ENCODE measurements at places on chromosomes 11 and 22.

GRCh38 chr11:122663764-122664163 lies 8.2 kb downstream of the UBASH3B start:
- DNase-seq = no peak

DNA sequence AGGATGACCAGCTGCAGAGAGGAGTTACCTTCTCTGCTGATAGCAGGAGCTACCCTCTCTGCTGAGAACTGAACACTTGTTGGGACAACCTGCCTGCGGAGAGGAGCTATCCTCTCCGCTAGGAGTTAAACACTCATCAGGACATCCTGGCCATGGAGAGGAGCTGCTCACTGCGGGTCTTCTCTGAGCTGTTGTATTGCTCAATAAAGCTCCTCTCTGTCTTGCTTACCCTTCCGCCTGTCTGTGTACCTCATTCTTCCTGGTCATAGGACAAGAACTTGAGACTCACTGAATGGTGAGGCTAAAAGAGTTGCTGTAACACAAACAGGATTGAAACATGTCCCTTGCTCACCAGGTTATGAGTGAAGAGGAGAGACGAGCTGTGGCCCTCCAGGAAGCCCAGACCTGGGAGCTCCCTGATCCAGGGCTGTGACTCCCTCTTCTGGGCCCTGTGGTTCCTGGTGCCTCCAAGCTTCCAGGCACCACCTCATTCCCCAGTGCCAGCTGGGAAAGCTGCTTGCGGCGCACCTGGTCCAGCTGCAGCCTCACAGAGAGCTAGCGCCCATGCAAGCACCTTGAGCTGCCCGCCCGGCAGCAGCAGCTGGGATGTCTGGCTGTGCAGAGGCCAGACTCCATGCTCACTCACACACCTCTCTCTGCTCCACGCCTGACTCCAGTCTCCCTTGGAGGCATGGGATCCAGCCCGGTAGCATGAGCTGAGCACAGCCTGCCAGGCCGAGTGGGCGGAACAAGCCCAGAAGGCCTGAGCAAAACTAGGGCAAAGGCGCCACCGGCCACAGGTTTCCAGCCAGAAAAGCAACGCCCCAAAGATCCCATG lies 50.5 kb downstream of the RAB30 start:
- no peak for DNase-seq

DNA sequence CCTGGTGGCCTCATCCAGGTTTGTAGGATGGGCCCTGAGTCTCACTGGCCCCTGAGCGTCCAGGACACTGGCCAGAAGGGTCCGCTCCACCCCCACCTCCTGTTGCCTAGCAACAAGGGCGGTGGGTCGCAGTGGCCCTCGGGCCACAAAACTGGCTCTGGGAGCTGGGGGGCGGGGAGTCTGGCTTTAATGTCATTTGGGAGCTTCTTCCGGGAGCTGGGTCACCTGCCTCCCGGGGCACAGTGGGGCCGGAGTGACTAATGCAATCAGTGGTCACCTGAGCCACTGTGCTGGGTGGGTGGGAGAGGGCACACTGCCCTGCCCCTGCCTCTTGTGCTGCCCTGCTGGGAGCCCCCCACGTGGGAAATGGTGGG lies 2.6 kb downstream of the TH start:
- DNase-seq = no peak

DNA sequence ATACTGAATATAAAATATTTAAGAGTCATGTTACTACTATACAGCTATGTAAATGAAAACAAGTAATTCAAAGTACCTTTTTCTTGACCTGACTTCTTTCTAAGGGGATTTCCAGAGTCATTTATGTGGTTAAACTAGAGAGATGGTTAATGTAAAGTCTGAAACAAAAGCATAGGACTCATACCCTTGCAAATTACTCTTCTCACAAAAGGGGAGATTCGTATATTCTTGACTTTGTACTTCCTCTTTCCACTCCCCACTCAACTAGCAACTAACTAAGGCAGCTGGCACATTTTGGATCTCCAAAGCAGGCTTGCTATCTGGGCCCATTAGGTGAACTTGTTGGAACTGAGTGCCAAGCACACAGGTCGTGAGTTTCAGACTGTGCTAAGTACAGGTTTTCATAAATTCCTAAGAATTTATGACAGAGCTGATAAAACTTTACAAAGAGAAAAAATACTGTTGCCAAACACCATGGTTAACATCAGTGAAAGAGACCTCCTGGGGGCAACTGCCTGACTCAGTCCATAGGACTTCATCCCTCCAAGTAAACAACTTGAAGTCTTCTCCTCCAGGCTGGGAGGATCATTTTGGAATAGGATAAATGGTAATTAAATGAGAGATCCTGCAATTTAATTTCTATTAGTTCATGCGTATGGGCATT lies 77.0 kb upstream of the DDI1 start:
- DNase-seq = peak; percentile 0

DNA sequence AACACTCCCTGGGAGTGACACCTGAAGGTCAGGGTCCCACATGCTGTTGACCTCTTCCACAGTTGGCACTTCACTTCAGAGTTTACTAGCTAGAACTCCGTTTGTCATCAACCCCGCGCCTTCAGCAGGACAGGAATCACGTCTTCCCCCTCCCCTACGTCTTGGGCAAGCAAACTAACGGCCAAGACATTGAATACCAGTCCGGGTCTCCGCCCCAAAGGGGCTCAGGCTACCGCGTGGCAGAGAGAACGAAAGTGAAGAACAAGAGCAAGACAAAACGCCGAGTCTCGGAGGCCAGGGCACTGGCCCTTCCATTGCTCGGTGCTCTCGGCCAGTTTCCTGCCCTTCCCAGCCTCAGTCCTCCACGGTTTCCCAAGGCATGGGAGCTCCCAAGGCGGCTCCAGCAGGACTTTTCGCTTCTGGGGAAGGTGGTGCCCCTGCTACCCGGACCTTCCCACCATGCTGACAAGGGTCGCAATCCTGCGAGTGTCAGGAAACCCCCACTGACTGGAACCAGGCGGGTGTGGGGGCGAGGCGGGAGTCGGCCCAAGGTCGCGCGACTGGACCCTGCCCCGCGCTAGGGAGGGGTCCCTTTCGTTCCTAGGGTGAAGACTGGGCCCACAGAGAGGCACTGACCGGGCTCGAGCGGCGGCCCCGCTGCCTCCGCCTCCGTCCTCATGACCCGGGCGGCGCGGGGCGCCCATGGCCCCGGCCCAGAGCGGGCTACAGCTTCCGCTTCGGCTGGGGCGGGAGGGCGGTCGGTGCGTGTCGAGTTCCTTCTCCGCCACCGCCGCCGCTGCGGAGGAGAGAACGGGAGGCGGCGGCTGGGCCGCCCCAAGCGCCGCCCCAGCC lies at the start of gene GUCD1:
Gene GUCD1, minus strand, starts transcription at position 826 of the 852 bp plus-strand sequence. Its CDS starts 147 bp downstream, at position 679.
- DNase-seq = peak; percentile 41

GRCh38 chr11:1891831-1892115 lies at the start of gene PRR33:
TSS of gene PRR33 (minus strand) at chr11:1891895. CDS start at chr11:1890584, 1,311 bp downstream.
- DNase-seq = no peak

- DNase-seq = no peak
Observed at GRCh38 chr11:61273178-61274078, 21.7 kb downstream of the VWCE start.

DNA sequence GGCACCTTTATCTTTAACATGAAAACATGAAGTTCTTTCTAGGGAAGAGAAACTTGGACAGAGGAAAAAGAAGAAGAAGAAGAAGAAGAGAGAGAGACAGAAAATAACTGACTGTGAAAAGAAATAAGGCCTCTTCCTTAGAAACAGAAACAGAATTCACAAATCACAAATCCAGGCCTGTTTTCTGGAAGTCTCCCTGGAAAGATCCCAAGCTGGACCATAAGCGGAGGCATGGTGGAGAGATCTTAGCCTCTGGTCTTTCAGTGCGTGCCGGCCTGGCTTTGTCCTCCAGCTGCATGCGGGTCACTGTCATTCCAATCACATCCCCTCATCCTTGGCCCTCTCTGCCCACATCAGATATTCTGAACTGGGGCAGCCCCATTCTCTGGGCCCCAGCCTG lies 6.9 kb downstream of the FXYD6 start:
- no peak for DNase-seq

GRCh38 chr11:134334796-134335571 lies 3.2 kb downstream of the GLB1L2 start:
- DNase-seq = no peak

GRCh38 chr11:128484172-128484571 lies 103.2 kb downstream of the ETS1 start:
- DNase-seq = no peak

- DNase-seq = no peak
Observed at GRCh38 chr11:78025378-78025777, 2.3 kb upstream of the KCTD14 start.

GRCh38 chr11:89608234-89608966 lies 101.7 kb upstream of the TRIM77 start:
- DNase-seq = no peak

- DNase-seq = no peak
Observed at GRCh38 chr22:48901324-48901723, 926.3 kb downstream of the BRD1 start.

DNA sequence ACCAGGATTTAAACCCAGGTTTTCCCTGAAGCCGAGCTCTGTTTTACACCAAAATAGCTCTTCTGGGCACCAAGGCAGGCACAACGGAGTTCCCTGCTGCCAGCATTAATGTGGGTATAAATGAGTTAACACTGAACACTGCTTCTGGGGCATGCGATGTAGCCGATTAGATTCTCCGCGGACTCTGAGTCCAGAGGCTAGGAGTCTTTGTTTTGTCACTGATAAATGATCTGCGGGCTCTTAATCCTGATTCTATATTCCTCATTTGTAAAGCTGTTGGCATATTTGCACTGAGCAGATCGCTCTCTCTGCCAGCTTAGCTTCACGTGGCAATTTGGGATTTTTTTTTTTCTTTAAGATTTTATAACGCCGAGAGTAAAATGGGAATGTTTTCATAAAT lies 16.8 kb upstream of the LDLRAD3 start:
- DNase-seq = no peak

DNA sequence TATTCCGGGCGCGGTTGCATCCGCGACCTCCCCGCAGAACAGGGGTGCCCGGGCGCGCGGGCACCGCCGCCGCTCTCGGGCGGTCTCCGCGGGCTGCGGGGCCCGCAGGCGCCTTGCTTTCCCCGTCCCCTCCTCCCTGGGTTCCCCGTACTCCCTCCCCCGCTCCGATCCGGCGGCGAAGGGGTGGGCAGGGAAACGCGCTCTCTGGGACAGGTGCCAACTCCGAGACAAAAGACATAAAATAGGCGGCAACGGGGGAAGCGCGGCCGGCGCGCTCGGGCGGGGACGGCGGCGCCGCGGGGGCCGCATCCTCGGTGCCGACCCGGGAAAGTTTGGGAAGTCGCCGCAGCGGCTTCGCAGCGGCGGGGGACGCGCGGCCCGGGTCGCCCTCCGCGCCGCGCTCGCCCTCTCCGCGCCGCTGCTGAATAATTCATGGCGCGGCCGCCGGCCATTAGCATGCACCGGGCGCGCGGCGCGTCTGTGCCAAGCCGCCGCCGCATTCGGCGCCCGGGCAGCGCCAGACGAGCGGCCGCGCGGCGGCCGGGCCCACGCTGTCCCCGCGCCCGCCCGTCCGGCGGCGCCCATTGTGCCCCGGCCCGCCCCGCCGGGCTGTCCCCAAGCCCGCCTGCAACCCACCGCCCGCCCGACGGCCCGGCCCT lies 78.7 kb upstream of the PPARA start:
- DNase-seq = peak; percentile 59

DNA sequence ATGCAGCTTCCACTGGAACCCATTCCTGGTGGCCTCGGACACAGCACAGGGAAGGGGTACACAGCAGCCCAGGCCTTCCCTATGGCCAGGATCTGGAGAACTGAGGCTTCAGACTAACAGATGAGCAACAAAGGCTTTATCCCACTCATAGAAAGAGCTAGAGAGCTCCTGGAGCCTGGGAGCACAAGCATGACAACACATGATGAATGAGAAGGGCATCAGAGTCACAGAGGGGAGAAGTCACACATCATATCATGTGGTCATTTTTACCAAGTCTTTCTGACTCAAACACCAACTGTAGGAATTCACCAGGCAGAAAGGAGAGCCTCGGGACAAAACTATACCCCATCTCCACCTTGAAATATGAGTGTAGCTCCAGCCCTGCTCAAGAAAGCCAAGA lies 43.2 kb downstream of the NRXN2 start:
- no peak for DNase-seq

- no peak for DNase-seq
Observed at GRCh38 chr11:11533751-11534150, 88.1 kb downstream of the GALNT18 start.

- DNase-seq = no peak
Observed at GRCh38 chr11:36270701-36271100, 18.5 kb downstream of the COMMD9 start.

DNA sequence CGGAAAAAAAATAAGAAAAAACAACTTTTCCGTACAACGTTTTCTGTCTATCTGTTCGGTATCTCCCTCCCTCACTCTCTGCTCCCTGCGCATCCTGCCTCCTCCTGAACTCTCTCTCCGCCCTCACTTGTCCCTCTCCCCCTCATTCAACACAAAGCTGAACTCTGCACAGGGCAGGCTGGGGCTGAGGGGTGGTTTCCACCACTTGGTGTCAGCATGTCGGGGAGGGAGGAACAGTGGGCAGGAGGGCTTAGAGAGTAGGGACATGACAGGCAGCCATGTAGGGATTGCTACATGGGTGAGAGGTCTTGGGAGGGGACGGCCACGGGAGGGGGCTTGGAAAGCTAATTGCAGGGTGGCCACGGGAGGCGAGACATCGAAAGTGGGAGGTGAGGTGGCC lies 17.6 kb downstream of the SLC22A12 start:
- DNase-seq = no peak

DNA sequence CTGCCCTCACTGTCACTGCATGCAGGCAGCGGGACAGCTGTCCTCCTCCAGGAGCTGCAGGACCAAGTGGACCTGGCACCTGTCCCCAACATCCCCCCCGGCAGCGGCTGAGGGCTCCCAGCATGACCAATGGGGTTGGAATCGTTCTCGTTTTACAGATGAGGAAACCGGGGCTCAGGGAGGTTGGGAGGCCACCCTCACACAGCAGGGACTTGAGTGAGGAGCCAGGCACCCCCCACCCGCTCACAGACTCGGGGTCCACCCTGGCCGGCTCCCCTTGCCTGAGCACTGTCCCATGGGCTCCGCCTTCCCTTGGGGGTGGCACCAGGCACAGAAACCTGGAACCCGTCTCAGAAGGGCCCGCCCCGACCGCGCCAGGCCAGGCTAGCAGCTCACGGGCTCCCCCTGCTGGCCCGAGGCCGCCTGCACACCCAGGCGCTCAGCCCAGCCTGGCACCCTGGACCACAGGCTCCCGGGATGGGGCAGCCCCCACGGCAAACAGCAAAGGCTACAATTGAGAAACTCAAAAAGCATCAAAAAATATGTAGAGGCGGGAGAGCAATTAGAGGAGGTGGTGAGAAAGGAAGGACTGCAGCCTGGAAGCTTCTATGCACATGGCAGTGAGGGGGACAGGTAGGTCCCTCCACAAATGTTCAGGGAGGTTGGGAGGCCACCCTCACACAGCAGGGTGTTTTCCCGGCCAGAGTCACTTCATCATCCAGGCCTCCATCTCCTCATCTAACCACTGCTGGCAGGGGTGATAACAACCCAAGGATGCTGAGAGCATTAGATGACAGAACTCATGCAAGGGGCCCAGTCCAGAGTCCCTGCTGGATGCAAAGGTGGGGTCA lies 12.8 kb downstream of the MACROD1 start:
- peak; percentile 78 for DNase-seq

- DNase-seq = no peak
Observed at GRCh38 chr22:48654492-48654891, 1173.2 kb downstream of the BRD1 start.
